ENCODE measurements at places on chromosomes 5 and 9.
A peak's percentile ranks its signal among the peaks of the same experiment; 100 is the strongest.

- no peak for DNase-seq
Measured at GRCh38 chr9:123933440-123934212, 3.7 kb upstream of the DENND1A start.

GRCh38 chr5:11477786-11478185 lies 426.5 kb downstream of the CTNND2 start:
- DNase-seq: no peak

DNA sequence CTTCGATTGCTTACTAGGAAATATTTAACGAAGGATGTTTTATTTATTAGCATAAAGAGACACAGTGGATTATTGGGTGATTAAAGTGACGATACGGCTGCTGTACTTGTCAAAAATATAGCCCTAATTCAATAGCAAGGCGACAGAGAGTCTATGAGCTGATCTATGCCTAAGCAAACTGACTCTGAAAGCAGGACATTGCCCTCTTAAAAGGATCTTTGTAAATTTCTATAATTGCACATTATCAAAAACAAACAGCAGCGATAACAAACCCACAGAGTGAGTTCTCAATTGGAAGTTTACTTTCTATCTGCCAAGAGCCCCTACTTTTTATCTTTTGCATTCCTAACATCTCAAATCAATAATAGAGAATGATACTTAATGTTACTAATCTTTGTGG lies 31.4 kb downstream of the TLX3 start:
- no peak for DNase-seq

DNA sequence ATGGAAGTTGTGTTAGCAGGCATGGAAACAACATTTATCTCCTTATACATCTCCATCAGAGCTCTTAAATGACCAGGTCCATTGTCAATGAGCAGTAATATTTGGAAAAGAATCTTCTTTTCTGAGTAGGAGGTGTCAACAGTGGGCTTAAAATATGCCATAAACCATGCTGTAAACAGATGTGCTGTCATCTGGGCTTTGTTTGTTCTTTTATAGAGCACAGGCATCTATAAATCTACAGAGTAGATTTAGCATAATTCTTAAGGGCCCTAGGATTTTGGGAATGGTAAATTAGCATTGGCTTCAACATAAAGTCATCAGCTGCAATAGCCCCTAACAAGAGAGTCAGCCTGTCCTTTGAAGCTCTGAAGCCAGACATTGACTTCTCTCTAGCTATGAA lies 7.7 kb upstream of the HRCT1 start:
- DNase-seq: no peak

GRCh38 chr9:113957351-113957750 lies 81.2 kb downstream of the ZNF618 start:
- no peak for DNase-seq

- DNase-seq: no peak
Measured at GRCh38 chr5:555058-555623, 30.9 kb upstream of the SLC9A3 start.

DNA sequence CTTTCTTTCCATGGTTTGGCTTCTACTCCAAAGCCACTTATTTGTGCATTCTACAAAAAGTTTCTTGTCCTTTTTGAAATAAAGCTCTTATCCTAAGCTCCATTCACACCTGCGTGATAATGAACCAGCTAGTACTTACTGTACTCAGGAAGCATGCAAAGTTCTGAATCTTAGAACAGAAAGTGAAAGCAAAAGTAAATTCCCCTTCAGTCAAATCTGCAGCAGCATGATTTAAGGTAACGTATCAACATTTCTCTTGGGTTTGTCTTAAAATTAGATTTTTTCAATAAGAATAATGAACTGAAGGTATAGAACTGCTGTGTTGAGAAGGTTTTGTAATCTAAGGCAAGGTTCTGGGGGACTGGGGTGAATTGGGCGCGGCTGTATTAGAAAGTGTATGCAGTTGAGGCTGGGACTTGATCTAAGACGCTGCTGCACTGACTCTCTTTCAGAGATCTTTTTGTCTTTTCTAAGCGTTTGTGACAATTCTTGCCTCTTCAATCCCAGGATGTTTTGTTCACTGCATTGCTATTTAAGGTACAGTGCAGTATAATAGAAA lies at the start of gene ERAP2:
Gene ERAP2, plus strand, starts transcription at position 209 of the 559 bp plus-strand sequence. CDS start 3,186 bp downstream, outside the sequence.
- no peak for DNase-seq

- DNase-seq: no peak
Measured at GRCh38 chr5:58024151-58024550, 435.7 kb downstream of the PLK2 start.

GRCh38 chr5:86716121-86716520 lies 98.4 kb downstream of the COX7C start:
- no peak for DNase-seq

DNA sequence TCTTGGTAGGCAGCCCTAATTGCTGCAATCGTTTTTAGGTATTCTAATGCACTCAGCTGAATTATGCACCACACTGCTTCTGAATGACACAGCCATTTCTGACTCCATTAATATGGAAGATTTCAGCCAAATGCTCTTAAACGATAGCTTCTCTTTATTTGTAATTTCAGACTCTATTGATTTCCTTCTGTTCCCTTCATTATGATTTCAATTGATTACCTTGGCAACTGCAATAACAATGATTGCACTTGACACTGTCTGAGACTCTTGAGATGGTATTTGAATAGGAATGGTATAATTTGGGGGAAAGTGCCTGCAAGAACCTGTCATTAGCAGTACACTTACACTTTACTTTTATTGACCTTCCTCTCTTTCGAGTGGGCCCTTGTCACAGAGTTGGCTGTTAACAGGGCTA lies 296.1 kb upstream of the DMAC1 start:
- no peak for DNase-seq

- peak; percentile 66 for DNase-seq
Measured at GRCh38 chr9:114718801-114719221, 36.8 kb upstream of the TEX48 start.

DNA sequence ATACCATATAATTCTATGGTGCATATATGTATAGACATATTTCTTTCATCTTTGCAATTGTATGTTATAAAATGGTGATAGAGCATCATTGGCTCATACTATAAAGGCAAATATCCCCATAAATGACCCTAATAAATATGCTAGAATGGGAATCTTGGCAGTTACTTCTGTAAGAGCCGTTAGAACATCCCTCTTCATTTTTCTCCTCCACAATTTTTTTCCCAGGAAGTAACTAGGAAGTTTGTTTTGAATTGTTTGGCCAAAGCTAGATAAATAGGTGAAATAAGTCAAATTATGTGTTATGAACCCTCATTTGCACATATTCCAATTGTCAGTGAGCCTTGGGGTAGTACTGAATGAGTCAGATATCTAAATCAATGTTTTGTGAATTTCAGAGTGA lies 209.9 kb downstream of the ADAMTSL1 start:
- DNase-seq: no peak

GRCh38 chr5:81023261-81023970 lies 63.3 kb downstream of the RASGRF2 start:
- no peak for DNase-seq

DNA sequence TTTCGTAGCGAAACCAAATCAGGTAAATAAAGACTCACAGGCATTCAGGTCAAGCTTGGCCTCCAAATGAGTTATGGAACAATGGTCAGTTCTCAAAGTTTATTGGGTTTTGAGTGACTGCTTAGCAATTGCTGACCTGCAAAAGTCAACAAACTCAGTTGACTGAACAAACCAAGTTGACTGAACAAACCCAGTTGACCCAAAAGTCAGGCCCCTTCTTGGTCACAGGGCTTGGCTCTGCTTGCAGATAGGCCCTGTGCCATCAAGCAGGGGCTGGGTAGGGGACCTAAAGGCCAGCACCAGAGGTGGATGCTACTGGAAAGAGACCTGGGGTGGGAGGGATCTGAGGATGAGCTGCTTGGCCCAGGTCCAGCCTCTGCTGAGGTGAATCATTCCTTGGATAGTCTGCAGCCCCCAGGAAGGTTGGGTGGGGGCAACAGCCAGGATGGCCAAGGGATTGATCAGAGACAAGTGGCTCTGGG lies 64.6 kb downstream of the GADD45G start:
- DNase-seq: no peak

DNA sequence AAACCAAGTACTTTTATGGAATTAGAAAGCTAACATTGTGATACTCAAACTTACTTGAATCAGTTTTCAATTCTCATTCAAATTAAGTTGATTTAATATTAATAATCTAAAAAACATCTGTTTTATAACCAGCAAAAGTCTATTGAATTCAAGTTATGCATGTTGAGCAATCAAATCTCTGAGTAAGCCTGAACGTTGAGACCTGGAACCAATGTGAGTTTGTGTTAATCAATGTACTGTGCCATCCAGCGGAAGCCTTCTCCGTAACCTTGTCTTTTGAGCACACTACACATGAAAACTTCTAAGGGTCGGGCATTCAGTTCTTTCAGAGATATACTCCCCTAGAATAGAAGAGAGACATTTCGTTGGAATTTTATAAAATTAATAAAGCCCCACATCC lies 25.9 kb downstream of the SAR1B start:
- no peak for DNase-seq

DNA sequence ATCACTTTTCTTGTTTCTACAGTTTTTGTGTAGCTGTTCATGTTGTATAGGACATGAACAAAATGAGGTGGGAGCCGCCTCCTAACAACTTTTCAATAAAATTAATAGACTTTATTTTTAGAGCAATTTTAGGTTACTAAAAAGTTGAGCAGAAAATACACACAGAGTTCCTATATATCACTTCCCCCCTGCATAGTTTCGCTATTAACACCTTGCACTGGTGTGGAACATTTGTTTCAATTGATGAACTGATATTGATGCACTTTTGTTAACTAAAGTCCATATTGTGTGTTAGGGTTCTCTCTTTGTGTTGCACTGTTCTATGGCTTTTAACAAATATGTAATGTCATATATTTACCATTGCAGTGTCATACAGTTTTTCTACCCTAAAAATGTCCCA lies 47.8 kb upstream of the KCNN2 start:
- DNase-seq: no peak
